ENCODE measurements at places on chromosomes 11 and 22.
A peak's percentile ranks its signal among the peaks of the same experiment; 100 is the strongest.

GRCh38 chr11:60978546-60979380 lies 7.3 kb downstream of the CD6 start:
- peak; percentile 70 for DNase-seq

GRCh38 chr11:72786305-72787215 lies 7.3 kb downstream of the STARD10 start:
- no peak for DNase-seq

- no peak for DNase-seq
Observed at GRCh38 chr11:69373251-69373635, 79.3 kb downstream of the MYEOV start.

GRCh38 chr22:46202897-46203600 lies 47.0 kb downstream of the CDPF1 start:
- DNase-seq, result no peak

GRCh38 chr22:22906907-22907550 lies 19.4 kb downstream of the IGLL5 start:
- no peak for DNase-seq

GRCh38 chr11:85721191-85721590 lies 35.2 kb upstream of the CCDC89 start:
- DNase-seq, result no peak

DNA sequence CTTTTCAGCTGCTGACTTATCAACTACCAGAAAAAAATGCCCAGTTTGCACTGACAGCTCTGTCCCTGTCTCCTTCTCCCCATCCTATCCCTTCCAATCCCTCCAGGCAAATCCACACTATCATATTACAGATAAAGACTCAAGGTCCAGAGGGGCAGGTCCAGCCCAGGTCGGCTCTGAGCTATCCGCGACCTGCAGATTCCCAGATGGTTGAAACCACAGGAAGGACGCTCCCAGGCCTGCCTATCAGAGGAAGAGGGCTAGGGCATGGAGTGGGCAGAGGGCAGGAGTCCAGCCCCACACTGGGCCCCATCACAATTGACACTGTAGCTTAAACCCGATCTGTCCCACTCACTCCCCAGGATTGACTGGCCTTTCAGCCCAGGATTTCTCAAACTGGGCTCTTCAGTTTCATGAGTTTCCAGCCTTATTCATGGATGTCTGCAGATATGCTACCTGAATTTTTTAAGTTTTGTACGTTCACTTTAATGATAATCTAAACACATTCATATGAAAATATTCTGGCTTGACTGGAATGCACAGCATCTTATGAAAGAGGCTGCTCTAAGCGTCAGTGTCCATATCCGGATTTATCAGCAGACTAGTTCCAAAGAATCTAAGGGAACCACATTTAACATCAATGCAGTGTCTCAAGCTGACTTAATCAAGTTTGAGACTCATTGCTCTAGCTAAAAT lies 16.4 kb upstream of the FCHSD2 start:
- DNase-seq, result no peak

DNA sequence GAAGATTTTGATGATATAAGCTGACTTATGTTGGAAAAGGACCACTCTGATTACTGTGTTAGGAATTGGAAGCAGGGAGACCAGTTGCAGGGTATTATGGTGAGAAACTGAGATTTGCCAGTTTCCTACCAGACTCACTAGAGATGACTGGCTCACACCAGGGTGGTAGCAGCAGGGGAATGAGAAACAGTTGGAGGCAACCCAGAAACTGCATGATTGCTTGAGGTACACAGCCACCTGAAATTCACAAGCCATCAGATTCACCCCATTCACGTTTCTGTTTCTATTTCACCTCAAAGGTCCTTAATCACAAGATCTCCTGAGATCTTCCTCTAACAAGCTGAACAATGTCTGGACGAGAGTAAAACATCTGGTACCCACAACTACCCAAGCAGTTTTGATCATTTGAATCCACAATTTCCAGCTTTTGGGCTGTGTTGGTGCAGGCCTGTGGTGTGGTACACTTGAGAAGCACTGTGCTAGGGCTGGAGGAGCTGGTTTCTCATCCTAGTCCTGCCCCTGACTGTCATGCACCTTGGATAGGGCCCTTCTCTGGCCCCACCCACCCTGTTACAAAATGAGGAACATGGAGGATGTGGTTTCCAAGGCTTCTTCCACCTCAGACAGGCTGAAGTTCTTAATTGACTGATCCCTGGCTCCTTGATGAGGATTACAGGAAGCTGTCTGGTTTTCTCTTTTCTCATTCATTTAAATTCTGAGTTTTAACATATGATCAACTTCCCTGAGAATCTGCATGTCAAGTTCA lies 233.4 kb downstream of the INSC start:
- no peak for DNase-seq

- no peak for DNase-seq
Observed at GRCh38 chr11:46520971-46521745, 72.7 kb downstream of the AMBRA1 start.

DNA sequence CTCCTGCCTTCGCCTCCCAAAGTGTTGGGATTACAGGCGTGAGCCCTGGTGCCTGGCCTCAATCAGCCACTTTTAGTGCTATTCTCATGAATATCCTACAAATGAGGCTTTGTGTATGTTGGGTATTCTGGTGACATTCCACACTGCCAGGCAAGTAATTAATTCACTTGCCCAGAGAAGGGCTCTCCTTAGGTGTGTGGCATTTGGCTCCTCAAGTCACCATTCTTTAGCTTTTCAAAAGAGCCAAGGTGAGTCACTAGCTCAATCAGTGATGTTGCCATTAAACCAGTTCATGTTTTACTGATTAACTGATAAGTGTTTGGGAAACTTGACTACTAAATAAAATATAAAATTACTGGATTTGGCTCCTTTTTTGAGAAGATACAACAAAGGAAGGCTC lies 52.2 kb downstream of the SLC25A17 start:
- no peak for DNase-seq

GRCh38 chr11:120039039-120039438 lies 98.9 kb downstream of the TRIM29 start:
- no peak for DNase-seq

GRCh38 chr11:120244476-120245365 lies 4.8 kb downstream of the POU2F3 start:
- no peak for DNase-seq

DNA sequence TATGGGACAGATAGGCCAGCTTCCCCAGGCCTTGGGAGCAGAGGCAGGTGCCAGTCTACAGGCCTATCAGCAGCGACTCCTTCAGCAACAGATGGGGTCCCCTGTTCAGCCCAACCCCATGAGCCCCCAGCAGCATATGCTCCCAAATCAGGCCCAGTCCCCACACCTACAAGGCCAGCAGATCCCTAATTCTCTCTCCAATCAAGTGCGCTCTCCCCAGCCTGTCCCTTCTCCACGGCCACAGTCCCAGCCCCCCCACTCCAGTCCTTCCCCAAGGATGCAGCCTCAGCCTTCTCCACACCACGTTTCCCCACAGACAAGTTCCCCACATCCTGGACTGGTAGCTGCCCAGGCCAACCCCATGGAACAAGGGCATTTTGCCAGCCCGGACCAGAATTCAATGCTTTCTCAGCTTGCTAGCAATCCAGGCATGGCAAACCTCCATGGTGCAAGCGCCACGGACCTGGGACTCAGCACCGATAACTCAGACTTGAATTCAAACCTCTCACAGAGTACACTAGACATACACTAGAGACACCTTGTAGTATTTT lies 26.6 kb upstream of the L3MBTL2 start:
- DNase-seq, result no peak

GRCh38 chr11:64787526-64788320 lies 9.4 kb upstream of the SF1 start:
- DNase-seq, result no peak

DNA sequence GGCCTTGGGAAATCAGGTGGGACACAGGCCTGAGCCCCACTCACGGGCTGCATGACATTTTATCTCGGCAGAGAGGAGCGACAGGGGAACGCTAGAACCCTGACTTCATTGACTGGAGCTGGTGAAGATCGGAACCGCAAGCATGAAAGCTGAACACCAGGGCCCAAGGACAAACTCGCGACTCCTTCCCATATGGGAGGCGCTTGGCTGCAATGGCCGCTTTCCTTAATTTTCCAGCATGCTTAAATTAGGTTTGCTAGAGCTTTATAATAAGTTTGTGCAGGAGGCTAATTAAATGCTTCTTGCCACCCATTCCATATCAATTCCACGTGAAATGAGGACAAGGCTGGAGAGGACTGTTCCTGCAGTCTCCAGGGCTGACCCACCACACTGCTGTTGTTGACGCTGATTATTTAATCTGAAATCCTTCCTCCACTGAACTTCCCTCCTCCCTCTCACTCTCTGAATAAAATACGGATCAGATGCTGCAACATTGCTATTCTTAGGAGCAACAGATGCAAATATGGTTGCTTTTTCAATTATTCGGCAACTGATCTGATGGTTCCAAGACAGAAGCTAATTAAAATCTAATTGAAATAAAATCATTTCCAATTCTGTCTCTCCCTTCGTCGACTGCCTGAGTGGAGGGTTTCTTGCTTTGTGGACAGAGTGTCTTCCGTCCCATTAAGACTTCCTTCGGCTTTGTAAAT lies 692.9 kb downstream of the OPCML start:
- no peak for DNase-seq

DNA sequence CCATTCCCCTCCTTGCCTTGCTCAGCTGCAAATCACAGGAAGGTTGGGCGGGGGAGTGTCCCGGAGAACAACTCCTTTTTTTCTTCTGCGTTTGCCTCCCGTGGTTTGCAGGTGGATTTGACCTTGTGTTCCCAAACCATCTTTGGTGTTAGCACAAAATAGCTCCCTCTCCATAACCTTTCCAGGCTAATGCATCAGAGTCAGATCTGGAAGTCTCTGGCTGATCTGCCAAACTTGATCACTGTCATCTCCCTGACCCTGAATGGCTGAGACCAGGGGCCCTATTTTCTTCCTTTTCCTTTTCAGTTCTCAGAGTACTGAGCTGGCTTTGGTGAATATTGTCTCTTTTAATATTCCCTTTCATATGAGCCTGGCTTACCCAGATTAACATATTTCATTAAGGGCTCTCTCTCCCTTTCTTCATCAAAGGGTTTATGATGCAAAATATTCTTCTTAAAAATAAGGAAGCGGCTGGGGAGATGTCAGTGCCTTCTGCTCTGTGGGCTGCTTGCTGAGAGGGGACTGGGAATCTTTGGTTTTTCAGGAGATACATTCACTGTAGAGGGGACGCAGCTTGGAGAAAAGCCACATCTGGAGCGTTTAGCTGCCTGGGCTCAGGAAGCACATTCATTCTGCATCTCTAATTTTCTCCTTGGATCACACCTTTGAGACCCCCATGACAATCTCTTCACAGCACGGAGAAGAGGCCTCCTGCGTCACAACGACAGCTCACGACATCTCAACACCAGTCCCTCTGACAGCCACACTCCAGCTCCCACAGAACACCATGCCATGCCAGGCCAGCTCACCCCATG lies 148.3 kb downstream of the CEP164 start:
- no peak for DNase-seq

- no peak for DNase-seq
Observed at GRCh38 chr11:72225411-72225951, 914 bp downstream of the INPPL1 start.

GRCh38 chr11:75155570-75156422 lies 4.9 kb downstream of the SLCO2B1 start:
- no peak for DNase-seq

DNA sequence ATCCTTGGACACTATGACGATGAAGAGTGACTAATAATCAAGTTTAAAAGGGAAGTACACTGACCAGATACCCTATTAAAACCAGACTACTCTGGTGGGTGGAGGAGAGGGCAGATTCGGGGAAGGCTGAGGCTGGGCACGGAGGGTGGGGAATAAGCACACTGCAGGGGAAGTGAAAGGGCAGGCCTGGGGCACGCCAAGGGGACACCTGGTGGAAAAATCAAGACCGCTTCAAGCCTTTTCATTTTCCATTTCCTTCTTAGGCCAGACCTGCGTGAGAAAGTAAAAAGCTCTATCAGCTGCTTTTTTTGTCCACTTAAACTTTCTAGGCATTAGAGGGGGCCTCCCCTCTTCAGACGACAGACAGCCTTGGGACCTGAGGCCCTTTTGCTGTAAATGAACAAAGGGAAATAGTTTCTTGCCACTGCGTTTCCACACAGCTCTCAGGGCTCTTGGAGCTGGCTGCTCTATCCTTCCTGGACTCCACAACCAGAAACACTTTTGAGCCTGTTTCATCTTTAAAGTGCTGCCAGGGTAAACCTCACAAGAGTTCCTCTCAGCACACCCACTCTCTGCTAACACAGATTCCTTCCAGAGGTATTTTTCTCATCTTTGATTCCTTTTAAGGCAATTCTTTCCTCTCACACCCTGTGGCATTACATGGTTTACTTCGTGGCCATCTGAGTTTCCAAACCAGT lies 25.0 kb upstream of the SERPIND1 start:
- no peak for DNase-seq

- no peak for DNase-seq
Observed at GRCh38 chr11:35539256-35539655, 13.8 kb upstream of the PAMR1 start.

DNA sequence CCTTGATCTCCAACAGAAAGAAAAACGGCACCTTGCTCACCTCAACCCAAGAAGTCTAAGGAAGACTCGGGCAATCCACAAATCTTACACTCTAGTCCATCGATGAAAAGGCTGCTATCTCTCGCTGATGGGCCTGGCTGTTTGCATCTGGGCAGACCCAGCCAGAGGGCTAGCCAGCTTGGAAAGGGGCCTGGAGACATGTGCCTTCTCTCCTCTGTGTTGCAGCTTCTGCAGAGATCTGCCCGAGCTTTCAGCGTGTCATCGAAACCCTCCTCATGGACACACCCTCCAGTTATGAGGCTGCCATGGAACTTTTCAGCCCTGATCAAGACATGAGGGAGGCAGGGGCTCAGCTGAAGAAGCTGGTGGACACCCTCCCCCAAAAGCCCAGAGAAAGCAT lies 3.2 kb downstream of the SCGB1A1 start:
- no peak for DNase-seq

- no peak for DNase-seq
Observed at GRCh38 chr22:42560781-42561180, 7.0 kb downstream of the SERHL2 start.

GRCh38 chr11:98616098-98616655 lies 404.6 kb upstream of the CNTN5 start:
- DNase-seq, result no peak

DNA sequence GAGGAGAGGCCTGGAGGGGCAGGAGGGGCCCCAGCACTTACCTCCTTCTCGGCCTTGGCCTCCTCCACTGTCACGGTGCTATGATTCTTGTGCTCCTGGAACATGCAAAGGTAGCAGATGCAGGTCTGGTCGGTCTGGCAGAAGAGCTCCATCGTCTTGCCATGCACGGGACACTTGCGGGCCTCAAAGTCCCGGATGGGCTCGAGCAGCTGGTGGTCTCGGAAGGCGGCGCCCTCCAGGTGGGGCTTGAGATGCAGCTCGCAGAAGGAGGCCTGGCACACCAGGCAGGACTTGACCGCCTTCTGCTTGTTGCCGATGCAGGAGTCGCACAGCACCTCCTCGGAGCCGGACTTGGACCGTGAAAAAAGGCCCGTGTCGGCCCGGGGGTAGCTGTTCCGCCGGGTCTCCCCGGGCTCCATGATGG lies 714 bp downstream of the TRIM29 start:
- no peak for DNase-seq

Measured in NCI-H2171 (cell line).